Muscle of leg (tissue), 16 donors: ENCODE measurements at places on chromosomes 3 and 15.

GRCh38 chr3:52237657-52238172, 1.2 kb downstream of the TWF2 start:
- peaks cover 20% of the 10 kb centered on the region for H3K36me3 ChIP-seq
- DNase-seq, result peak; percentile 85
- H3K4me3 ChIP-seq, result peak overlapping the region; percentile 96
- no peaks in the 10 kb centered on the region for H3K27me3 ChIP-seq

DNA sequence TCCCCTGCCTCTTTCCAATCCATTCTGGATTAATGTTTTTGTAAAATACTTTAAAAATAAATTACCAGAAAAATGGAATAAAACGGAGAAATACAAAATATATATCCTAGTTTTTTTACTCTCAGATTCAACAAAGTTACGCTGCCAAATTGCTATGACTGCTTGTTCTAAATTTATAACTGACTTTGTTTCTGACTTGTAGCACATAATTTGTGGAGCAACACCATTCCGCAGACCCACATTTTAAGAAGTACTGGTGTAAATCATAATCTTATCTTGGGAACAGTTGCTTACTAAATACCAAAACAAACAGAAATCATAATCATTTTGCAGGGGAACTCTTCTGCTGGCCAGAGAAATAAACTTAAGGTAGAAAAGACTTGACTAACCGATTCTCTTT, 339.4 kb upstream of the CBLB start:
- H3K4me3 ChIP-seq, result no peak overlapping the region
- no peaks in the 10 kb centered on the region for H3K27me3 ChIP-seq
- DNase-seq, result peak; percentile 55
- no peak overlapping the region for H3K27ac ChIP-seq

DNA sequence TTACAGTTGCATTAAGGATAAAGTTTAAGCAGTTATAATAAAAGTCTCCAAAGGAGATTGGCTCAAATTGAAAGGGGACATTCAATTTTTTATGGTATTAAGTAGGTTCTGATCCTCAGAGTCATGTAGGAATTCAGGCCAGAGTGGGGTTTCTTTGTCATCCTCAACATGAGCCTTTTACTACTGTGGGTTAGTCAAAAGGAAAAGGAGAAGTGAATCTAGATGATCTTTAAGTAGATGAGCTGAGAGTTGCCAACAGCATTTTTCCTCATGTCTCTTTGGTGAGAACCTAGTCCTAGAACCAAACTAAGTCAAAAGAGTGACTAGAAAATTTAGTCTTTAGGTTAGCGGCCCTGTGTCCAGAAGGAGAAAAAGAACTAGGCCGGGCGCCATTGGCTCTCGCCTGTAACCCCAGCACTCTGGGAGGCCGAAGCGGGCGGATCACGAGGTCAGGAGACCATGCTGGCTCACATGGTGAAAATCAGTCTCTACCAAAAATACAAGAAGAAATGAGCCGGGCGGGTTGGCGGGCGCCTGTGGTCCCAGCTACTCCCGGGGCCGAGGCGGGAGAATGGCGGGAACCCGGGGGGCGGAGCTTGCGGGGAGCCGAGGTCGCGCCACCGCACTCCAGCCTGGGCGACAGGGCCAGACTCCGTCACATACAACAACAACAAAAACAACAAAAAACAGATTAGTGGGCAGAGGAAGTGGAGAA, 4.2 kb upstream of the CHL1 start:
- DNase-seq, result no peak
- peaks cover 25% of the 10 kb centered on the region for H3K27me3 ChIP-seq
- no peaks in the 10 kb centered on the region for H3K36me3 ChIP-seq
- no peak overlapping the region for H3K27ac ChIP-seq
- no peak overlapping the region for H3K4me3 ChIP-seq

- H3K27me3 ChIP-seq, result no peaks in the 10 kb centered on the region
- H3K27ac ChIP-seq, result no peak overlapping the region
- no peaks in the 10 kb centered on the region for H3K4me1 ChIP-seq
- H3K36me3 ChIP-seq, result no peaks in the 10 kb centered on the region
- no peak overlapping the region for H3K4me3 ChIP-seq
Observed at GRCh38 chr3:27677565-27677964, 44.6 kb downstream of the EOMES start.

DNA sequence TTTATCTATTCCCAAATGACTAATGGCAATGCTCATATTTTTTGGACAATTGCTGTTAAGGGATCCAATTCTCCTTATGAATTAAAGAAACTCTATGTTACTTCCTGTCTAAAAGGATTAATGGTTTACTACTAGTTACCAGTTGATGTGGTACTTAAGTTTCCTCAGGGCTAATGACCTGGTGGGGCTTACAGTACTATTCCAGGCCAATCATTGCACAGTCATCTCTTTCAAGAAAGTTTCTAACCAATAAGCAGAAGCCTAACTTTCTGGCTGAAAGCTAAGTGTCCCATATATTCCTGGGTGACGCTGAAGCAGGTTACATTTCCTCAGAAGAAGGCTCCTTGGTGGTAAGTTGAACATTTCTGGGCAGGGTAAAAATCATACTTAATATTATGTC, at the start of gene SLC12A1:
TSS of gene SLC12A1 (plus strand) at position 322 of the 400 bp plus-strand sequence. CDS start 1,418 bp downstream, outside the sequence.
- H3K4me3 ChIP-seq, result no peak within 1 kb of the TSS
- DNase-seq, result no peak
- H3K36me3 ChIP-seq, result no peaks in the 10 kb centered on the region
- no peaks in the 10 kb centered on the region for H3K4me1 ChIP-seq
- H3K27me3 ChIP-seq, result no peaks in the 10 kb centered on the region

DNA sequence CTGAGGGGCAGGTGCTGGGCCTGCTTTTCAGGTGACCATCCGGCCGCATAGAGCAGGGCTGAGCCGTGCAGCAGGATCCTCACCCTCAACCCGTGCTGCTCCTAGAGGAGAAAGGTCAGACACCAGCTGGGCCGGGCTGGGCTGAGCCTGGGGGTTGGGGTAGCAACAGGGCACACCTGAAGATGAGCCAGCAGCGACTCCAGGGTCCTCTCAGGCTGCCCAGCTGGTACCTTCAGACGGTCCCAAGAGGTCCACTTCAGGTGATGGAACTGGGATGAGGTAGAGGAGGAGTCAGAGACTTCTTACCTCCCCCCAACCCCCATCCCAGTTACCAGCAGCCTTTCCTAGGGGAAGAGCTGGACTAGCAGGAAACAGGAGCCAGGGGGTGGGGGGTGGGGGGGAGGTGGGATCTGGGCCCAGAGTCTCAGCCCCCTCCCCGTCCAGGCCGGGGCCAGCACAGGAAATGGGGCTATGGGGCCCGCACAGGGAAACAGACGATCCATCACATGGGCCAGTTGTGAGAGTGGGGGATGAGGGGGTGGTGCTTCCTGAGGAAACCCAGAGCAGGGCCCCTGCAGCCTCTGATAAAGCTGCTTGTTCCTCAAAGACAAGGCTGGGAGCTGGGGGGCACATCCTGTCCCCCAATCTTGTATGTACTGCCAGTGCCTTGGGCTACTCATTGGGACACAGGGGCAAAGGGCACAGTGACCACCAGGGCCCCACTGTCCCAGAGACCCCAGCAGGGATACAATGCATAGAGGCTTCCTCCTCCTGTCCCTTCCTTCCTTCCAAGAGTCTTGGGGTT, 3.0 kb downstream of the INKA1 start:
- H3K27me3 ChIP-seq, result peaks cover 4% of the 10 kb centered on the region
- peak; percentile 96 for DNase-seq
- peaks cover 48% of the 10 kb centered on the region for H3K4me1 ChIP-seq
- H3K36me3 ChIP-seq, result peaks cover 35% of the 10 kb centered on the region

- H3K4me1 ChIP-seq, result no peaks in the 10 kb centered on the region
- H3K36me3 ChIP-seq, result peaks cover 12% of the 10 kb centered on the region
- no peaks in the 10 kb centered on the region for H3K27me3 ChIP-seq
- H3K27ac ChIP-seq, result no peak overlapping the region
Observed at GRCh38 chr3:170092907-170093306, 55.1 kb downstream of the GPR160 start.

DNA sequence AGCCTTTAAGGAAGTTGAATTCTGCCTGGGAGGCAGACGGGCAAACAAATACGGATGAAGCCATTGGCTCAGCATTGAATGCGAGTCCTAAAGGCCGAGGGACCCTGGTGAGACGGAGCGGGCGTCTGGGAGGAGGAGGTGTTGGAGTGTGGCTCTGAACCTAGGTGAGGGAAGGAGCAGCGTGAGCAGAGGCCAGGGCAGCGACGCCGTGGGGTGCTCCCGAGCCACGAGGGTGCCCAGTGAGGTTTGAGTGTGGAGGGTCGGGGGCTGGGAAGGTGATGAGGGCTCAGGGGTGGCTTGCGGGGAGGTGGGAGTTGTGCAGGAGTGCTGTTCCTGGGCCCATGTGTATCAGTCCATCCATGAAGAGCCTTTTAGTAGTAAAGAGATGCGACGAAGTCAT, 17.0 kb downstream of the CORO2B start:
- no peak for DNase-seq
- no peak overlapping the region for H3K27ac ChIP-seq
- H3K36me3 ChIP-seq, result no peaks in the 10 kb centered on the region
- H3K4me3 ChIP-seq, result no peak overlapping the region

- no peak overlapping the region for H3K27ac ChIP-seq
- H3K27me3 ChIP-seq, result no peaks in the 10 kb centered on the region
- H3K36me3 ChIP-seq, result peaks cover 11% of the 10 kb centered on the region
- H3K4me3 ChIP-seq, result no peak overlapping the region
- H3K4me1 ChIP-seq, result no peaks in the 10 kb centered on the region
- DNase-seq, result no peak
Observed at GRCh38 chr15:52067545-52067926, 45.0 kb downstream of the BCL2L10 start.

DNA sequence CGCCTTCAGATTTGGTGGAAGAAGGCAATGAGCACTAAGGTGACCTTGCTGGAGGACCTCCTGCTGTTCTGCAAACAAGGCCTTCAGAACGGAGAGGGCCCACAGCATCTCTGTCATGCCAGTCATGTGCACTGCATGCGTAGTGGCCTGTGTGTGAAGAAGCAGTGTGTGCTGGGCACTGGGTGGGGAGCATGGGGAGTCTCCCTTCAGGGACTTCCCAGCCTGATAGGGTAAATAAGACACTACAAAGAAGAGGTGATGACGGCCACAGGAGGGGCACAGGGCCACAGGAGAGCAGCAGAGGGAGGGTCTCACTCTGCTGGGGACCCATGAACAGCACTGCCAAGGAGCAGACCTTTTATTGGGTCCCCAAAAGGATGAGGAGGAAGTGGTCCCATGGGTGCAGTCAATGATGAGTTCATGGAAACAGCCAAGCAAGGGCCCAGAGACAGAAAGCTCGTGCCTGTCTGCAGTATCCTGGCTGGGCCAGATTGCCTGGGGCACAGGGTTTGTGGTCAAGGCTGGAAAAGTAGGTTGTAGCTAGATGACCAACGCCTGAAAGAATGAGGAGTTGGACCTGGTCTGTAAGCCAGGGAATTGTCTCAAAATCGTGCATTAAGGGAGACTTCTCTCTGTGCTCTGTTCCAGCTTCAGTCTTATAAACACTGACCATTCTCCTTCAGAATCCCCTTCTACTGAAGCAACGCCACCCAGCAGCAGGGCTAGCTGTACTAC, 67.8 kb upstream of the SEC61A1 start:
- H3K27ac ChIP-seq, result no peak overlapping the region
- no peak overlapping the region for H3K4me3 ChIP-seq
- peaks cover 4% of the 10 kb centered on the region for H3K4me1 ChIP-seq
- no peak for DNase-seq
- no peaks in the 10 kb centered on the region for H3K36me3 ChIP-seq

DNA sequence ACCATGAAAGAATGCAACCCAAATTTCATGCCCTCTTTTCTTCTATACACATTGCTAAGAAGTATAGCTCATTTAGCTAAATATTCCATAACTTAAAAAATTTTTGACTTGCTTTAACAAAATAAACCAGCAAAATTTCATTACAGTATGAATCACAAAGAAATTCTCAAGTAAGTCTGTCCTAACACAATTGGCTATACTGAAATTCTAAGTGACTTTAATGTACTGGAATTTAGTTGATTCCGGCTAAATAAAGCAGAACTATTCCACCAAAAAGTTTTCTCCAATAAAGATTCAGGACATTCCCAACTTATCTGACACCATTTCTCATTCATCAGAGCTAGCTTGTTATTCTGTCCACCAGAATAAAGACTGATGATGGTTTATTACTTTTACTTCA, 23.8 kb downstream of the LRRFIP2 start:
- no peak for DNase-seq
- H3K27me3 ChIP-seq, result no peaks in the 10 kb centered on the region
- H3K36me3 ChIP-seq, result no peaks in the 10 kb centered on the region
- H3K27ac ChIP-seq, result no peak overlapping the region

DNA sequence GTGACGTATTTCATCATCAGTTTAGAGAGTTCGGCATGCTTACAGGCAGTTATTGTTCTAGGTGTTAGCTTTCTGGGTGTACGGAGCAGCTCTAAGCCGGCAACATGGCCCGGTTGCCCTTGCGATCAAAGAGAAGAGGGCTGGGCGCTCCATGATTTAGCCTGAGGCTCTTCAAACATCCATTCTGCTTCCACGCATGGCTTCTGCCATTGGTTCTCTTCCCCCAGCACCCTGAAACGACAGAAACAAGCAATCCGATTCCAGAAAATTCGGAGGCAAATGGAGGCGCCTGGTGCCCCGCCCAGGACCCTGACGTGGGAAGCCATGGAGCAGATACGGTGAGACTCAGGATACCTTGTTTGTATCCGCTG, 574 bp downstream of the NGRN start:
- DNase-seq, result no peak
- no peaks in the 10 kb centered on the region for H3K27me3 ChIP-seq
- peak overlapping the region; percentile 97 for H3K27ac ChIP-seq
- H3K4me1 ChIP-seq, result peaks cover 27% of the 10 kb centered on the region
- peak overlapping the region; percentile 96 for H3K4me3 ChIP-seq
- peaks cover 29% of the 10 kb centered on the region for H3K36me3 ChIP-seq

DNA sequence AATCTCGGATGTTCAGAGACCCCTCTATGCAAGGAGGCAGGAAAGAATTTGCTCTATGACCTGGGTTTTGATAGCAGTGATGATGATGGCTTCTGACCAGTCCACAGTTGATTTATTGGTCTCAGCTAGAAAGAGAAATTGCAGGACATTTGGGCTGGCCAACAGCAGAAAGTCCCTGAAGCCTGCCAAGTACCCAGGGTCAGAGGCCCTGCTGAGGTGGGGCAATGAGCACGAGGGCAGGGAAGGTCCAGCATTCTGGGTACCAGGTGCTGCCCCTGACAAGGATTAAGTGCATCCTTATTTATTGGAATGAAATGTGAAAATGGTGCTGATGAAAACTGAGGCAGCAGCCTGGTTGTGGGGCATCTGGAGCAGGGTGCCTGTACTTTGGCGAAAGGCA, 19.8 kb downstream of the C3orf62 start:
- peaks cover 10% of the 10 kb centered on the region for H3K4me1 ChIP-seq
- no peak overlapping the region for H3K27ac ChIP-seq
- peaks cover 3% of the 10 kb centered on the region for H3K36me3 ChIP-seq
- no peak overlapping the region for H3K4me3 ChIP-seq
- DNase-seq, result no peak
- no peaks in the 10 kb centered on the region for H3K27me3 ChIP-seq

DNA sequence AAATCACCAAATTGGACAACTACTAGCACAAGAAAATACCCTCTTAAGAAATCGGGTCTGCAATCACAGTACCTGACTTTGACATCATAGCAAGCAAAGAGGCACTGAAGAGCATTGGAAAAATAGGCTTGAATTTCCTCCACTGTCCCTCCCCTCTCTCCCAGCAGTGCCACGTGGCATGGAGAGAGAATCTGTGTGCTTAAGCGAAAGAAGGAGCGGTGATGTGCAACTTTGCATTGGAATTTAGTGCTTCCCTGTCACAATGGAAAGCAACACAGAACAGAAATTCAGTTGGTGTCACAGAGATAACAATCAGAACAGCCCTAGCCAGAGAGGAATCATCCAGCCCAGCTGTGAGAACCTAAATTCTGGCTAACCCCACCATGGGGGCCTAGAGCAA, 207.5 kb upstream of the SLITRK3 start:
- no peak for DNase-seq
- no peaks in the 10 kb centered on the region for H3K4me1 ChIP-seq
- no peak overlapping the region for H3K4me3 ChIP-seq
- no peaks in the 10 kb centered on the region for H3K36me3 ChIP-seq
- H3K27ac ChIP-seq, result no peak overlapping the region
